ENCODE measurements at places on chromosomes 11 and 22.

DNA sequence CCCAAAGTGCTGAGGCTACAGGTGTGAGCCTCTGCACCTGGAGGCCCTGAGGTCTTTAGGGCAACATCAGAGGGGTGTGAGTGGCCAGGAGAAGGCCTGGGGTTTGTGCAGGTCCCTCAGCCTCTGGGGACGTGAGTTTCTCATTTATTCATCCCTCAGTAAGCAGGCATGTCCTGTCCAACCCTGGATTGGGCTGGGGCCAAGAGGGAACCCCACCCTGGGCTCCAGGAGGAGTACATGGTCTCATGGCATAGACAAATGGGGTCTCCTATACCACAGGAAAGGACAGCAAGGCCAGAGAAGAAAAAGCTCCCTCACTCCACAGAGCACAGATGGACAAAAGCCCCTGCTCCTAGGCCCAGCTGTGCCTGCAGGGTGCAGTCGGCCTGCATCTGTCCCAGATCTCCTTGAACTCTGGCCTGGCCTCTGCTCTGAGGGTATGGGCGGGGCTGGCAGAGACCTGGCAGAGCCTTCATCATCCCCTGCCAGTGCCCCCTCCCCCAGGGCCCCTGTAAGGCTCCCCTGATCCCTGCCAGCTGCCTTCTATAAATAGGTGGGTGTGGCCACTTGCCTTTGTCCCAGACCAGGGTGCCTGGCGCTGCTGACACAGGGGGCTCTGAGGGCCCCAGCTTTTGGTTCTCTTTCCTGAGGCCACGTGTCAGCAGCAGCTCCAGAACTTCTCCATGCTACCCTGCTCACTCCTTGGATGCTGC lies 34.6 kb downstream of the A4GALT start:
- DNase-seq, result no peak

DNA sequence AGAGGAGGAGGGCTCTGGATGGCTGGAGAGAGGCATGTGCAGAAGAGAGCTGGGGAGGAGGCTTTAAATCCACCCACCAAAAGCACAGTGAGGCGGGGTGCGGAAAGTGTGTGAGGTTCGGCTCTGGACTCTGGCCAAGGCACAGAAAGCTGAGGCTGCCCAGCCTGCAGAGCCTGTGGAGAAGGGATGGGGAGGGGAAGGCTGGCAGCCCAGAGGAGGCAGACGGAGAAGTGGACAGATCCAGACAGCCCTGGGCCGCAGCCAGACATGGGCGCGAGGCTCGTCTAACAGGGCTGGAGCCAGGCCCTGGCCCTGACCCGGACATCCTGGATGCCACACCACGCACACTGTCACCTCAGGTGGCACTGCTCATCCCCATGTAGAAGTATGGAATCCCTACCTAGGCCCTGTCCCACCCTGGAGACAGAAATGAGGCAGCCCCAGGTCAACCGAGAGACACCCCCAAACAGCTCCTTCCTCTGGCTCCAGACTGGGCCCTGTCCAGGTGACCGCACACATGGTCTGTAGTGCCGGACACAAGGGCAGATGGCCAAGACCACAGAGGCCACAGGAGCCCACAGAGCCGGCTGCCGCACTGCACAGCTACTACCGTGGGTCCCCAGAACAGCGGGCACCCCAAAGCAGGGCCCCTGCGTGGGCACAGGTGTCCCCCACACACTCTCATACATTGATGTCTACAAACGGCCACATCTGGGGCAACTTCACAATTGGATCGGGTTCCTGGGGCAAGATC lies 16.6 kb upstream of the MOB2 start:
- no peak for DNase-seq

DNA sequence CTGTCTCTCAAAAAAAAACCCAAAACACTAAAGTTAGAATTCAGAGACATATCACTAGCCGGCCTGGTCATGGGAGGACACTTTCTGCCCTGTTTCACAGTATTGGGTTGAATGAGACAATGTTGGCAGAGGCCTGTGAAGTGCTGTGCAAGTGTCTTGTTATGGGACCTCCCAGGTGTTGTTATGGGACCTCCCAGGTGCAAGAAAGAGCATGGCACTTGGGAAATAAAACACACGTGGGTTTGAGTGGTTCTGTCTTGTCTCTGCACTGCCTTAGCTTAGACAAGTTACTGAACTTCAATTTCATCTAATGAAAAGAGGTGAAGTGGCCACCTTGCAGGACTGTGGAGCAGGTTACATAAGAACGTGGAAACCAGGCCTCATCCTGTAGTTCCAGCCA lies 28.9 kb upstream of the RAB1B start:
- no peak for DNase-seq

GRCh38 chr11:3155216-3155615 lies 9.9 kb downstream of the OSBPL5 start:
- no peak for DNase-seq

DNA sequence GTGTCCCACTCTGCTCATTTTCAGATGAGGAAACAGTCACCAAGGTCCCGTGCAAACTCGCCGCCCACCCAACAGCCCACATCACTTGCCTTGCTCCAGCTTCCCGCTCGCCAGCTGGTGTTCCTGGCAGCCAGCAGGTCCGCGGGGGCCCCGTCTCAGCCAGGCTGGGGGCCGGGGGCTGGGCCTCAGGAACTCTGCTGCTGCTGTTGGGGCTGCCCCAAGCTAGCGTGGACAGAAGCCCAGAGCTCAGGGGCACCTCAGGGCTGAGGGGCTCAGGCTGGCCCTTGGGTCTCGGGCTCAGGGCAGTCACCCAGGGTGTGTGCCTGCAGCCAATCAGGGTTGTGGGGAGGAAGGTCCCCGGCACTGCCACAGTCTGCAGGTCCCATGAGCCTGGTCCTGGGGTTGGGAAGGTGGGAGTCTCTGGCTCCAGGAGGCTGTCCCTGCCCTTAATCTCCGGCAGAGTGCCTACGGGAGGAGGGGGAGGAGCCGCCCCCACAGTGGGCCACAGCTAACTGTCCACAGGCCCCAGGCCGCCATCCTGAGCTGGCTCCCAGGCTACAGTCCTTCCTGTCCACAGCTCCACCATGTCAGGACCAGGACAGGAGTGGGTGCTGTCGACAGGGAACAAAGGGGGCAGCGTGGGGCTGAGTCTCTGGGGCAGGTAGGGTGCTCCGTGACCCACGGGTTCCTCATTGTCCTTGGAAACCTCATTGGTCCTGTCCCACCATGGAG lies 65.2 kb downstream of the ARFGAP3 start:
- DNase-seq, result no peak

DNA sequence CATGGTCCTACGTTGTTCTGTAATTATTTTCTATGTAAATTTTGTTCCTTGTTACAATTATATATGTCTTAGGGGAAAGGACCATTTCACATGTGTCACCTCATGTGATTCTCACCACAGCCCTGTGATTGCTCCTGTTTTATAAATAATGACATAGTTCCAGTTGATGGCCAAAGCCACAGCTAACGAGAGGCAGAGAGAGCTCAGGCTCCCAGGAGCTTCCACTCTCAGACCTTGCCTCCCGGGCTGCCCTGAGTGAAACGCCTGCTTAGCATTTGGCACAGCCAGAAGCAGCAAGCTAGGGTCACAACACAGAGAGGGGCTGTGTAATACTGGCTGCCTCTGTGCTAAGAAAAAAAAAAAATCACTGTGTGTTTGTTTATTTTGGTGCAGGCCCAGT lies 5.9 kb downstream of the TMEM121B start:
- no peak for DNase-seq

GRCh38 chr22:29023172-29023796 lies 38.3 kb downstream of the C22orf31 start:
- no peak for DNase-seq

GRCh38 chr11:103929170-103929903 lies 107.1 kb upstream of the DDI1 start:
- no peak for DNase-seq

DNA sequence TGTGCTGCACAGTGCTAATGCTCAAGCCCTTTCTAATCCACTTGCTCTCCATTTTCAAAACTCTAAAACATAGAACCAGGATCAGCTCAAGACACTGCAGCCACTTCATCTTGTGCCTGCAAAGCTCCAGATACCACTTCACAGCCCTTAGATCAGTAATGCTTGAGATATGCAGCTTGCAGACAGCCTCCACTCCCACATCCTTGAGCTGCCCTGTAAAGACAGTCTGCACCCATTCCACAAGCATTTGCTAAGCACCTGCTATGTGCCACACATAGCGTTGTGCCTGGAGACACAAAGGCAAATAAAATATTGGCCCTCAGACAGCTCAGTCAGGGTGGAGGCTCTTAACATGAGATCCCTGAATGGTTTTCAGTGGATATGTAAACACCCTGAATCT lies 192.5 kb upstream of the SNX19 start:
- no peak for DNase-seq

- no peak for DNase-seq
Measured at GRCh38 chr22:49324527-49325491, 502.9 kb downstream of the BRD1 start.

DNA sequence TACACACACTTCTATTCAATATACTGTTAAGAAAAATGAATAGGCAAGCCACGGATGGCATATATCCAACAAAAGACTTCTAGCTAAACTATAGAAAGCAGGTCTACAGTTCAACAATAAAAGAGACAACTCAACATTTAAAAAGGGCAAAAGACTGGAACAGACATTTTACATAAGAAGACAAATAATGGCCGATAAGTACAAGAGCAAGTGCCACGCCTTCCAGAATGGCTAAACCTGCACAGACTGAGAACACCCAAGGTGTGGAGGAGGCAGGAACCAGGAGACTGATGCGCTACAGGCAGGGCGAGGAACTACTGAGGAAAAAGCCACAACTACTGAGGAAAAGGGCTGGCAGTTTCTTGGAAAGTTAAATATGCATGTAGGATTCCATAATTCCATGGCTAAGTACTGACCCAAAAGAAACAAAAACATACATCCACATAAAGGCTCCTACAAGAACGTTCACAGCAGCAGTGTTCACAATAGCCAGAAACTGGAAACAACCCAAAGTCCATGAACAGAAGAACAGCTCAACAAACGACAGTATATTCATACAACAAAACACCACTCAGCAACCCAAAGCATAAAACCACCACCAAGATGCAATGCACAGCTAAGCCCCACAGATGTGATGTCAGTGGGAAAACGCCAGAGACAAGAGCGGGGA lies 9.6 kb upstream of the MOB2 start:
- DNase-seq, result no peak

- DNase-seq, result no peak
Measured at GRCh38 chr11:88950975-88951374, 114.8 kb downstream of the GRM5 start.

DNA sequence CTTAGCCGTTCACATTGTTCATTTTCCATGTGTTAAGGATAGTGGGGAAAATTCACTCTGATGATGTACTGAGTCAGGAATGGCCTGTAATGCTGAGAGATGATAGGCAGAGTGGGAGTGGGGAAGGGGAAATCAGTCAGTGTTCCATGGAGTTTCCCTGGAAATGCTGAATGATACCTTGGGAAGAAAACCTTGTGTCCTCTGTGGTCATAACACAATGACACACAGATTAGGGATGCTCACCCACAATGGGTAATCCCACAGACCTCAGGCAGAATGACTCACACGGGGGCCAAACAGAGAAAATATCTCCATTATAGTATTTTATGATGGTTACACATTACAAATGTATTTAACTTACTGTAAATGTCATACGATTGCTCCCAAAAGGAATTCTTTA lies 118.0 kb downstream of the SNX19 start:
- DNase-seq, result no peak

- no peak for DNase-seq
Measured at GRCh38 chr11:1229471-1230120, 6.7 kb downstream of the MUC5B start.

DNA sequence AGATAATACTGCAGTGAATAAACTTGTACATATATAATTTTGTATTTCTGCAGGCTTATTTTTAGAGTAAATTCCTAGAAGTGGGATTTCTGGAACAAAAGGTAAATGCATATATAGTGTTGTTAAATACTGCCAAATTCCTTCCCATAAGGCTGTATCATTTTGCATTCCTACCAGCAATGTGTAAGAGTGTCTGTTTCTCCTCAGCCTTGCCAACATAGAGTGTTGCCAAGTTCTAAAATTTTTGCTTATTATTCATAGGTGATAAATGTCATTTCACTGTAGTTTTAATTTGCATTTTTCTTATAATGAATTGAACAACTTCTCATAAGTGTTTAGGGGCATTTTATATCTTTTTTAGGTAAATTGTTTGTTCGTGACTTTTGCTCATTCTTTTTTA lies 174.2 kb upstream of the ZBED5 start:
- DNase-seq, result no peak

DNA sequence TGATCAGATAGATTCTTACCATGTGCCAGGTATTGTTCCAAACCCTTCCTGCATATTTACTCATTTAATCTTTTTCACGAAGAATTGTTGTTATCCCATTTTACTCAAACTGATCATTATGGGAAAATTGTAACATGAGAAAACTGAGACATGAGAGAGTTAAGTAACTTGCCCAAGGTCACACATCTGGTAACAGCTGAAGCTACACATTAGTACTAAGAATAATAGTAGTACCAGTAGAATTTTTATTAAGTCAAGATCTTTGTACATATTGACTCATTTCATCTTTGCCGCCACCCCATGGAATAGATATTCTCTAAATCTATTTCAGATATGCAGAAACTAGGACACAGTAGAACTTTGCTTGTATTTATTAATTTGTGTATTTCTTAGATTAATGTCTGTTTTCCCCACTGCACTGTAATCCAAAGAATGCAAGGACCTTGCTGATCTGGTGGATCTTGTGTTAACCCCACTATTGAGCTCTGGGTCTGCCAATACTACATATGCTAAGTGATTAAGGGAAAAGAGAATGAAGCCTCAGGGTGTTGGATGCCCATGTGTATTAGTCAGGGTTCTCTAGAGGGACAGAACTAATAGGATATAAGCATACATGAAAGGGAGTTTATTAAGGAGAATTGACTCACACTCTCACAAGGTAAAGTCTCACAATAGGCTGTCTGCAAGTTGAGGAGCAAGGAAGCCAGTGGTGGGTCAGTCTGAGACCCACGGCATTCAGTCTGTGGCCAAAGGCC lies 72.8 kb downstream of the PARVA start:
- DNase-seq, result no peak

DNA sequence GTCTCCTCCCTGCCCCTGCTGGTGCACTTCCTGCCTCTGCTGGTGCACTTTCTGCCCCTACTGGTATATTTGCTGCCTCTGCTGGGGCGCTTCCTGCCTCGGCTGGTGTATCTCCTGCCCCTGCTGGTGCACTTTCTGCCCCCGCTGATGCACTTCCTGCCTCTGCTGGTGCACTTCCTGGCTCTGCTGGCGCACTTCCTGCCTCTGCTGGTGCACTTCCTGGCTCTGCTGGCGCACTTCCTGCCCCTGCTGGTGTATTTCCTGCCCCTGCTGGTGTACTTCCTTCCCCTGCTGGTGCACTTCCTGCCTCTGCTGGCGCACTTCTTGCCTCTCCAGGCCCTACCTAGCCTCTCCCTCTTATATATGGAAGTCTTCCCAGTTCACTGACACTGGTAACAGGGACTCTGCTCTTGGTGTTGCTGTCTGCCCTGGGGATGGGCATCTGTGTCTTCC lies 10.1 kb downstream of the MTFP1 start:
- peak; percentile 47 for DNase-seq

All from stimulated activated CD4-positive, alpha-beta T cell treated with anti-CD3 and anti-CD28 coated beads, TNF-alpha, amount 100 ng/mL, for 48 hours (primary cell).